ENCODE measurements at places on chromosomes 6 and 20. TPM values are rescaled to one million over a fixed set of nuclear protein-coding genes. Genes with fewer than 3 reads are reported as not detected.

The GMNN gene
- 53.7 TPM for polyA plus RNA-seq

The NKX2-2 gene
- not detected for polyA plus RNA-seq

The RIPPLY2 gene
- polyA plus RNA-seq, result not detected

The MACROD2 gene
- polyA plus RNA-seq, result 14.6 TPM

The SLC2A10 gene
- polyA plus RNA-seq, result 16.8 TPM

The OPRM1 gene
- not detected for polyA plus RNA-seq

The TCF15 gene
- polyA plus RNA-seq, result 1.9 TPM

The SCGN gene
- polyA plus RNA-seq, result 0.34 TPM

- no peak for DNase-seq
These were observed 178.1 kb upstream of the MOCS1 start for GRCh38 chr6:40112350-40112749.

DNA sequence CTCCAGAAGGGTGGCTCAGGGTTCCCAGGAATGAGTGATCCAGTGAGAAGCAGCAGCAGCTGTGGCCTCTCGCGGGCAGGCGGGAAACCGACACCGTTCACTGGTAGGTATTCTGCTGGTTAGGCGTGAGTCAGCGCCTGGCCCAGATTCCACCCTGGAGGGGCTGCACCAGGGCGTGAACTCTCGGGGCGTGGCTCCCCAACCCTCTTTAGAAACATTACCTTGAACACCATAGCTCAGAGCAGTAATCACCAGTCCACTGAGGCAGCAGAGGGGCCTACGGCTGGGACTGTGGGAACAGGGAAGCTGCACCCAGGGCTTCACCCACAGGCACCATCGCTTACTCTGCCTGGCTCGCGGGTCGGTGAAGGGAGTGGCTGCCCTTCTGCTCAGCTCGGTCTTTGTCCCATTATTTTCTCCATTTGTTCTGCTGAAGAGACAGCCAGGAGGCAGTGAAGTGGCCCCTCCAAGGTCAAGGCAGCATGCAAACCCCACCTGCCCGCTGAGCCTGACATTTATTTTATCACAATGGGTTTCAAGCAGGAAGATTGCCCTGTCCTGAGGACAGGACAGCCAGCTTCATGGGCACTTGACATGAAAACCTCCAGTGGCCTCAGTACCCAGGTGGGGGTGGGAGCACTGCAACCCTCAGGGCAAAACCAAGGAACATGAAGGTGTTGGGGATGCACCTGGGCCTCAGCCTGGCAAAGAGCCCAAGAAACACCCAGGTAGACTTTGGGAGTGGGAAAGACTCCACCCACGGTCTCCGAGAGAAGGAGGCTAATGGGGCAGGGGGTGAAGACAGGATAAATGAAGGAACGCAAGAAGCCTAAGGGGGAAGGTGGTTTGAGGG lies 51.0 kb upstream of the CD93 start:
- no peak for DNase-seq

- DNase-seq, result no peak
These were observed 3.1 kb downstream of the PCED1A start for GRCh38 chr20:2837221-2837960.

- peak; percentile 37 for DNase-seq
These were observed 17.2 kb upstream of the NCR2 start for GRCh38 chr6:41318261-41318653.

DNA sequence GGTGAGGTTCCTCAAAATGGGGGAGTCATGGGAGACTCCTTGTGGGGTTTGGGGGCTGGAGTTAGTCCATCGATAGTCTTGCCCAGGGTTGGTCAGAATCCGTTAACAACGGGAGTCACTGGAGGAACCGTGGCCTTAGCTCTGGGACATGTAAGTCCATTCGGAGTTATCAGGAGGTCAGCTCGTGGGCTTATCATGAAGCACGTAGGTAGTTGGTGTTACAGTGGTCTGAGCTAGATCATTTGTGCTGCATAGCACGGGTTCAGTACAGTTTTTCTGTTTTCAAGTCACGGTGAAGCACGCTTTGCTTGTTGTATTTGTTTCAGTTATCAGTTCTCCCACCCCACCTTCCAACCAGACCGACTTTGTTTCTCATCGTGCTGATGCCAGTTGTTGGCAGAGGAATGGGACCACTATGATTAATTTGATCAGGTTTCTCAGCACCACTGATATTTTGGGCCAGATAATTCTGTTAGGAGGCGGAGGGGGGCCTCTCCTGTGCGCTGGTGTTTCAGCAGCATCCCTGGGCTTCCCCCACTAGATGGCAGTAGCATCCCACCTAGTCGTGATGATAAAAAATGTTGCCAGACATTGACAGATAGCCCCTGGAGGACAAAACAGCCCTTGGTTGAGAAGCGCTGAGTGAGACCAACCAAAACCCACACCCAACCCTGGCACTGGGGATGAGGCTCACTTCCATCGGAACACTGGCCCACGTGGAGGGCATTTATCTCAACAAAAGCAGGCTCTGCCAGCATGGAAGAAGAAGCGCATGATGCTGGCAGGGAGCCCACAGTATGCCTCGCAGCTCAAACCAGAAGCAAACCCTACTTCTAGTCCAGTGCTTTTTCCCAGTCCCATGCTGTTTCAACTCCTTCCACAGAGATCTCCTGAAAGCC lies 2.2 kb upstream of the APMAP start:
- DNase-seq, result peak; percentile 65

GRCh38 chr6:65979120-65979519 lies 272.1 kb upstream of the EYS start:
- DNase-seq, result no peak

- DNase-seq, result no peak
These were observed 297.0 kb downstream of the TAF4 start for GRCh38 chr20:61768571-61769285.

- no peak for DNase-seq
These were observed 8.9 kb upstream of the UBE2V1 start for GRCh38 chr20:50121858-50122271.

DNA sequence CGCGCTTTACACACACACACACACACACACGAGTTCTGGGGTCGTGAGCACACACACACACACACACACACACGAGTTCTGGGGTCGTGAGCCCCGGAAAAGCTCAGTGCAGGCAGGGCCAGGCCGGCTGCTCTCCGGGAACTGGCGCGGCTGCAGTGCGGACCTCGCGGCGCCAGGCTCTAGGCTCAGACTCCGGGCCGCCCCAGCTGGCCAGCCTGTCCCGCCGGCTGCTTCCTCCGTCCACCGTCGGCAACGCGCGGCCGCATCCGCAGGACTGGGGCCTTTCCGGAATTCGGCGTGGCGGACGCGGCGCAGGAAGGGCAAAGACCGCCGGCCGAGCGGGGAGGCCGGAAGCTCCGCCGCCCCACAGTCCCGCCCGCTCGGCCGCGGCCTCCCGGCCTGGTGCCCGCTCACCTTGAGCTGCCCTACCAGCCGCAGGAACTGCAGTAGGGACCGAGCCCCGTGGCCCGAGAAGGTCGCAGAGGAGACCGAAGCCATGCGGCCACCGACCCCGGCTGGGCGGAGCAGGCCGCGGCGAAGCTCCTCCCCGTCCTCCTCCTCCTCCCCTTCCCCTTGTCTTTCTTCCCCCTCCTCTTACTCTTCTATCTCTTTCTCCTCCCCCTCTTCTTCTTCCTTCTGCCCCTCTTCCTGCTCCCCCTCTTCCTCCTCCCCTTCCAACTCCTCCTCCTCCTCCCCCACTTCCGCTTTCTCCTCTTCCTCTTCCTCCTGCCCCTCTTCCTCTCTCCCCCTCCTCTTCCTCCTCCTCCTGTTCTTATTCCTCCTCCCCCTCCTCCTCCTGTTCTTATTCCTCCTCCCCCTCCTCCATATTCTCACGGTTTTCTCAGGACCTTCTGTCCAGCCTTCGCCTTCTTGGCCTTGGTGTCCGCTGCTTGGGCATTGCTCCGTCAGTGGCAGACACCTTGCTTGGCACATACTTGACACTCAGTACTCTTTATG lies at the start of gene HDDC2:
Gene HDDC2, minus strand, starts transcription at position 533 of the 957 bp plus-strand sequence. Its CDS starts 35 bp downstream, at position 498.
- DNase-seq, result peak; percentile 50

- DNase-seq, result no peak
These were observed 24.2 kb upstream of the SGK1 start for GRCh38 chr6:134341999-134342567.

GRCh38 chr20:47680804-47681529 lies 104.3 kb downstream of the SULF2 start:
- no peak for DNase-seq

DNA sequence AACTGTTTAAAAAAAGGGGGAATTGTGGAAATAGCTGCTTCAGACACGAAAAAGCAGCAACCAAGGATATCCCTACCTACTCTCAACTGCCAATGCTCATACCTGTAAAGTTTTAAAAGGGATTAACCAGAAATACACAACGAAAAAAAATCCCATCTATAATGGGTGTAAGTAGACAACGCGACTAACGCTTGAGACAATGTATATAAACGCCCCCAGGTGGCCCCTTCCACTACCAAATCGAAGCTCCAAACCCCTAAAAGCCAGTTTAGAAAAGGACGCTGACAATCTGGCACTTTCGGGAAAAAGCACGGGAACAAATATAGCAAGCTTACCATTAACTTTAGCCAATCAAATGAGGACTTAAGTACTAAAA lies 94.5 kb upstream of the BTN3A2 start:
- no peak for DNase-seq

DNA sequence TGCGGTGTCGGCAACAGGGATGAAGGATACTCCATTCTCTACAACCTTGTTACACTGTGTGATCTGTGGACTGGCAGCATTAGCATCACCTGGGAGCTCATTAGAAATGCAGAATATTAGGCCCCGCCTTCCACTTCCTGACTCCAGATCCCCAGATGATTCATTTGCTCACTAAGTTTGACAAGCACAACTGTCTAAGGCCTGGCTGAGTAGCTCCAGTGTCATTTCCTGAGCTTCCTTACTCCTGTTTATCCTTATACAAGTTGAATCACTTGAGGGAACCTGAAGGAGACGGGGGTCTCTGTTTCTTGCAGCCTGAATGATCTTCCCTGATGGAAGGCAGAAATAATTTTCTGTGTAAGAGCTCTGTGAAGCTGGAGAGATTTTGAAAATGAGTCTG lies 32.7 kb upstream of the PROKR2 start:
- no peak for DNase-seq

DNA sequence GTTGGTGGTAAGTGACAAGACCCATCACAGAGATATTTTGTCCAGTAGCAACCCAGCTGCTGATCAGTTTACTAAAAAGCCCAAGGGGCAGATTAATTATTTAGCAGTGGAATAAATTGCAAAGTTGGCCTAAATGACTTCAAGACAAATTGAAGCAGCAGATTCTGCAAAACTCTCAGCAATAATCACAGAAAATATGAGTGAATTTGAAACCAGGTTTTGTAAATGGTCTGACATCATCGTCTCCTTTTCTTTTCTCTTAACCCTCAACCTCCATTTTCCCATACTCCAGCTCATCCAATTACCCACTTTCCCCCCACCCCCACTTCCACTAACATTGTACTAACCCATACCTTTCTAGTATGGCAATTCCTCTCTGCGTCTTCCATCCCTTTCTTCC lies 11.3 kb upstream of the PTPRK start:
- DNase-seq, result no peak

- DNase-seq, result no peak
These were observed 54.7 kb upstream of the TRIM39 start for GRCh38 chr6:30272032-30272431.

DNA sequence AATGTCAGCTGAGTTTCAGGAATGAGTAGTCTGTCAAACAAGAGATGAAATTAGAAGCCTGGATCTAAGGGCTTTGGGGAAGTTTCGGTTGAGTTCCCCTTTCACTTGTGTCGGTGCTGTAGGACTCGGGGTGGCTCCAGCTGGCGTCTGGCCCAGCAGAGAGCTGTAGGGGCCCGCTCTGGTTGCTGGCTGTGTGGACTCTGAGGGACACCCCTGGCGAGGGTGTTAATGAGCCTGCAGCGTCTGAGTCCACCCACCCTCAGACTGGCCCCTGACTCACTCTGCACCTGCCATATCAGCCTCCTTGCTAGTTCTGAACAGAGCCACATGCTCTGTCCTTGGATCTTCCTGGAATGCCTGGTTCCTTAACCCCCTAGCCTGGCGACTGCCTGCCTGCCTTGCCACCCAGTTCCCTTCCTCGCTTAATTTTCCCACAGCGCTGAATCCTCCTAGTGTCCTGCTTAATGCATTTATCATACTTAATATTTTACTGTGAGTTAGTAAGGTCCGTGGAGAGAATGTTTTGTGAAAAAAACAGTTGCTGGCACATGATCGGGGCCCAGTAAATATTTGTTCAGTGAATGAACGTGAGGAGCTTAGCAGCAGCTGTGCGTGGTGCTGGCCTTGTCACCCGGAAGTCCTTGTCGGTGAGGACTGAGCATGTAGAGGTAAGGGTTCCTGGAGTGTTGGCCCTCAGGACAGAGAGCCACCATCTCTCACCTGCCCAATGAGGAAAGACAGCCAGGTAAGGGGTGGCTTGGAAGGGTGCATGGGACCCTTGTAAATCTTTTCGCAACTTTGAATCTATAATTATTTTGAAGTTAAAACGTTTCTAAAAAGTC lies 1.6 kb downstream of the DNAJC5 start:
- DNase-seq, result no peak

DNA sequence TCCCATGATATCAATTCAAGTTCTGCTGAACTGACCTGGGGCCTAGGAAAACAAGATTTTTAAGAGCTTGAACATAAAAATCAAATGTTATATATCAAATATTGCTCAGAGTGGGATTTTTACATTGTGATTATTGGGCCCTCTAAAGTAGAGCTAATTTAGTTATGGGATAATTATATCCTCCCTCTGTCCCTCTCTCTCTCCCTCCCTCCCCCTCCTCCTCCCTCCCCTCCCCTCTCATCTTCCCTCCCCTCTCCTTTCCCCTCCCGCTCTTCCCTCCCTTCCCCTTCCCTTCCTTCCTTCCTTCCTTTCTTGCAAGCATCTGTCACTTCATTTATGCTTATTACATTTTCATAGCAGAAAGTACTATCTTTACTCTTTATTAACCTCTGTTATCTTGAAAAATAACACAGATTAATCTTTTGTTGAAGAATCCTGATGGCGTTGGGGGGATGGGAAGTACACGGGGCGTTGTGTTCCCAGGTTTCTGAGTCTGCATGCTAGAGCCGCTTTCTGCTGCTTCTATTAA lies 32.8 kb downstream of the KIF25 start:
- DNase-seq, result no peak

DNA sequence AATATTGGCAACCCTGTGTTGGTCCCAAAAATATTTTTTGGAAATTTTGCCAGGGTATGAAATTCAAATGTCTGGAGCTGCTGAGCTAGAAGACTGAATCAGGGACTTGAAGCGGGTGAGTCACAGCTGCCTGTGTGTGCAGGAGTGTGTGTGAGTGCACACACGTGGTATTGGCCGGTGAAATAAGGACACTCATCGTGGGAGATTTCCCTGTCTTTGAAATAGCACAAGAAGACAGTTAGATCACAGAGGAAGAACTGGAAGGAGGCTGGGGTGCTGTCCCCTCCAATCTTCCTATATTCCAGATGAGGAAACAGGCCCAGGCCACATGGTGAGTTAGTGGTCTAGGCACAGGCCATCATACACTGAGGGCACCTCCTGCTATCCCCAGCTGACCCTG lies 123.8 kb upstream of the MLN start:
- DNase-seq, result no peak

GRCh38 chr6:88499845-88500699 lies 333.9 kb upstream of the CNR1 start:
- DNase-seq, result no peak

GRCh38 chr20:7760247-7761031 lies 179.8 kb downstream of the HAO1 start:
- DNase-seq, result no peak

- DNase-seq, result no peak
These were observed 45.0 kb upstream of the TRIM26 start for GRCh38 chr6:30258204-30258603.
